Cortex of kidney (tissue), 1 donor: ENCODE measurements at places on chromosomes 7 and 10.

DNA sequence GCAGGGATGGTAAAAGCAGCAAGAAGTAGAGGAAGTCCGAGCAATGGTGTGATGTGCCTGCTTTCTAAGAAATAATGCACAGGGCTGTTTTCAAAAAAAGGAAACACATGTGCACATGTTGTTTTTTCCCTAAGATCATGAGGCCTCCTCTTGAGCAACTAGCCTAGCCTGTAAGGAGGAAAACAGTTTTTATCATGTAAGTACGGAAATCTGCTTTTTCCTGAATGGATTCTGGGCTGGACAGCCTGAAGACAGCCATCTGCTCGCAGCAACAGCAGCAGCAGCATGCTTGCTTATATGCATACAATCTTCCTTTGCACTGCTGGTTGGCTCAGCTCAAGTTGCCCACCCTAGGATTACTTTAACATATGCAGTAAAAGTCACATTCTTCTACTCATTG is 87.1 kb downstream of the HIBADH start:
- no peak for DNase-seq

- DNase-seq = no peak
Measured at GRCh38 chr10:117241541-117242462, 888 bp downstream of the SLC18A2 start.

DNA sequence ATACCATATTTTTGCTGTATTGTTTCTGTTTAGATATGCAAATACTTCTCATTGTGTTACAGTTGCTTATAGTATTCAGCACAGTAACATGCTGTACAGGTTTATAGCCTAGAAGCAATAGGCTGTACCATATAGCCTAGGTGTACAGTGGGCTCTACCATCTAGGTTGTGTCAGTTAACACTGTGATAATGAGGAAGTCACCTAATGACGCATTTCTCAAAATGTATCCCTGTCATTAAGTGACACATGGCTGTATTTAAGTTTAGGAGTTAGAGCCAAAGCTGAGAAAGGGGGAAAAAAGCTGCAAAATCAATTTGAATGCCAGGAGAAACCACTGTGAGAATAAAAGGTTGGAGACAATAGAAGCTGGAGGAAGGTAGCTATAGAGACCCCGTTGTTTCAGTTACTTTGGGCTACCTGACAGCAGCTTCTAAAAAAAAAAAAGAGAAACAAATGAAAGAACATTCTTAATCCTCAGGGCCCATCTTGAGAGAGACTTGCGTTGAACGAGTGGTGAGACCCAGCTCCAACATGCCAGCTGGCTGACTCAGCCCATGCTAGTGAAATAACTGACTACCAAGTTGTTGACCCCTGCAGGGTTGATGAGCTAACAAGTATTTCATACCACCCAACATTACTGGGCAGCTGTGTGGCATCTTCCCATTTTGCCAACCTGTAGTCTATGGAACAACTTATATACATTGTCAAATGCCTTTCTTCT is 8.7 kb downstream of the STARD3NL start:
- DNase-seq = no peak

GRCh38 chr10:88733215-88733614 is 26.6 kb upstream of the LIPN start:
- DNase-seq = no peak

- DNase-seq = no peak
Measured at GRCh38 chr10:48678041-48678440, 6.6 kb upstream of the WDFY4 start.

GRCh38 chr10:44376472-44377099 is 8.3 kb downstream of the CXCL12 start:
- no peak for DNase-seq

DNA sequence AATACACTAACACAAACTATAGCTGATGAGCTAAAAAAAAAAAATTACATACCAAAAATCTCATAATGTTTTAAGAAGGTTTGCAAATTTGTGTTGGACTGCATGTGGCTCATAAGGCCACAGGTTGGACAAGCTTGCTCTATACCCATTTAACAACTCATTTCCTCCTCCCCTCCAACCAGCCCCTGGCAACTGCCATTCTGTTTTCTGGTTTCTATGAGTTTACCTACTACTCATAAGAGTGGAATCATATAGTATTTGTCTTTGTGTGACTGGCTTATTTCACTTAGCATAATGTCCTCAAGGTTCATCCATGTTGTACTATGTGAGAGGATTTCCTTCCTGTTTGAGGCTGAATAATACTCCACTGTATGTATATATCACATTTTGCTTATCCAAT is 100.4 kb upstream of the ARHGAP21 start:
- DNase-seq = no peak

DNA sequence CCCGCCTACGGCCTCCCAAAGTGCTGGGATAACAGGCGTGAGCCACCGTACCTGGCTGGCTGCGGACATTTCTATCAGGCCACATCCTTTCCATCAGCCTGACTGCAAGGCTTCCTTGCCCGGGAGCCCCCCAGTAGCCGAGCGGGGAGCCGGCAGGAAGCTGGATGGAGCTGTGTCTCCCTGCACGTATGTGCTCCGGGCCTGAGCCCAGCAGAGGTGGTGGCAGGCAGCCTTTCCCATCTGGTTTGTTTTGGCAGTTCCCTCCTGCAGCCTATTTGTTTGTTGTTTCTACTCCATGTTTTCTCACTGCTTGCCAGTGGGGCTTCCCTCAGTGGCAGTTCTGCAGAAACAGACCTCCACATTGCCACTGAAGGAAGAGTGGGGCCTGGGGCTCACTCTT is 5.4 kb downstream of the POP7 start:
- DNase-seq = no peak

GRCh38 chr10:6175329-6176055 is 27.2 kb upstream of the PFKFB3 start:
- DNase-seq = no peak

DNA sequence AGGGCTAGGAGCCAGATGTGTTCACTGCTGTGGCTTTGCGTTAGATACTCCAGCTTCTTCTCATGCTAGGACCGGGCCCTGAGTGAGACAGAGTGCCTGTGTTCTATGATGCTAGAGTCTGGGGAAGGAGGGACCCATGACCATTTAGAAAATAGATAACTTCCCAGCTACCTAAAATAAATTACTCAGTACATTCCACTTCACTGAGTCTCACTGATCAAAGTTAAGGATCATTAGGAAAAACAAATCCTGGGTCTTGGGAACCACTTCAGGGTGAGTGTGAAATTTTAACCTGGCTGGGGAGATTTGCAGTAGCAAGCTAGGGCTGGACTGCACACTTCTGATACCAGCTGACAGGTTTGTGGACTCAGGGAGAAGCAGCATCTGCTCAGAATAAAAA is 138.1 kb downstream of the EMX2 start:
- DNase-seq = no peak

DNA sequence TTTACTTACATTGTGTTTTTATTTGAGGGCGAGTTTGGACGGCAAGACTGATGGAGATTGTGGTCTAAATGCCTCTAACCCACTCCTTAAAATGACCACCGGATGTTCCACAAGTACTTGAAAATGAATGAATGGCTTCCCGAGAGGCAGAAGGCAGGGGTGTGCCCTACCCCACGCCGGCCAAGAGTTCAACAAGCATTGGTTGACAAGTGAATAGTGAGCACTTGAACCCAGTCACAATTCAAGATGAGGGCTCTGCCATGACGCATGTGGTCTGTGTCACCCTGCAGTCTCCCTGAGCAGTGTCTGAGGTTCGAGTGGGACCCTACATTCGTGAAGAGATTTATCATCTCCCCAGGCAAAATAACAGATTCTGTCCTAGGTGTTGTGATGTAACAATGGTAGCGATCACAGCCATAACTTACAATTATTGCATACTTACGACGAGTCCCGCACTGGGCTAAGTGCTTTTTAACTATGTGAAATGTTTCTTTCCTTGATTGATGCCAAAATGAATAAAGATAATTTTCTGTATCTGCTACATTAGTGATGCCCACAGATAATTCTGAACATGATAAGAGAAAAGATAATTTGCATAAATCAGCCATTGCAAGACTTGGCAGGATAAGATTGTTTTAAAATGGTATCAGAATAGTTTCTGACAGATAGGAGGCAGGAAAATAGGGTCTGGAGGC is 305.4 kb downstream of the WDR37 start:
- no peak for DNase-seq

GRCh38 chr10:133448120-133448519 is 5.6 kb upstream of the SCART1 start:
- DNase-seq = no peak

DNA sequence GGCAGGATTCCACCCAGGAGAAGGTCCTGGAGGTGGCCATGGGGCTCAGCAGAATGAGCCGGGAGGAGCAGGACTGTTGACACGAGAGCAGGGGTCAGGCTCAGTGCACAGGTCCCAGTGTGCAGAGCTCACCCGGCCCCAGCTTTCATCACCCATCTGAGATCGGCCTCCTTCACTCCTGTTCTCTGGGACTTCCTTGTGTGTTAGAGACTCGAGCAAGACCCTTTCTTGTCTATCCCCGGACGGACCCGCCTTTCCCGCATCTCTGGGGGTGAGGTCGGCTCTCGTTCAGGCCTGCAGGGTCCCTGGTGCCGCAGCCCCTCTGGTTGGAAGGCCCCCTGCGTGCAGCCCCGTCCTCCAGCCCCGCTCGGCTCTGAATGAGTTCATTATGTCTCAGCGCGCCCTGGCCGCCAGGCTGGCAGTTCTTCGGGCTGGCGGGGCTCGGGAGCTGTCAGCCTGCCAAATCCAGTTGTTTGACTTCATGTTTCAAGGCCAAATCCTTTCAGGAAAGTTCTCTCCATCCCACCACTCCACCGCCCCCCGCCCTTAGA is 127.9 kb downstream of the LHPP start:
- no peak for DNase-seq
